ENCODE measurements at places on chromosomes 7 and 10.
A peak's percentile ranks its signal among the peaks of the same experiment; 100 is the strongest.

- DNase-seq: no peak
Observed at GRCh38 chr7:1349351-1349761, 109.9 kb downstream of the MICALL2 start.

- DNase-seq: no peak
Observed at GRCh38 chr7:15326044-15326644, 235.7 kb downstream of the AGMO start.

DNA sequence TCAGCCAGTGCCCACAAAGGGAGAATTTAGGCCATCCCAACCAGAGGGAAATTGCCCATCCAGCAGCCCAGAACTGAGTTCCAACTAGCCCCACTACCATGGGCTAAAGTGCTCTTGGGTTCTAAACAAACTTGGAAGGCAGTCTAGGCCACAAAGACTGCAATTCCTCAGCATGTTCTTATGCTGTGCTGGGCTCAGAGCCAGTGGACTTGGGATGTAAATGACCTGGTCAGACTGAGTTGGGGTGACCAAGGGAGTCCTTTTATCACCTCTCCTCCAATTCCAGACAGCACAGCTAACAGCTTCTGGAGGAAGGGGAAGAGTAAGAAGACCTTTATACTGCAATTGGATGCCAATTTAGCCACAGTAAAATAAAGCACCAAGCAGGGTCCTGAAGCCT lies 607.2 kb upstream of the KCND2 start:
- DNase-seq: no peak

- no peak for DNase-seq
Observed at GRCh38 chr7:117844678-117845077, 28.6 kb downstream of the CTTNBP2 start.

DNA sequence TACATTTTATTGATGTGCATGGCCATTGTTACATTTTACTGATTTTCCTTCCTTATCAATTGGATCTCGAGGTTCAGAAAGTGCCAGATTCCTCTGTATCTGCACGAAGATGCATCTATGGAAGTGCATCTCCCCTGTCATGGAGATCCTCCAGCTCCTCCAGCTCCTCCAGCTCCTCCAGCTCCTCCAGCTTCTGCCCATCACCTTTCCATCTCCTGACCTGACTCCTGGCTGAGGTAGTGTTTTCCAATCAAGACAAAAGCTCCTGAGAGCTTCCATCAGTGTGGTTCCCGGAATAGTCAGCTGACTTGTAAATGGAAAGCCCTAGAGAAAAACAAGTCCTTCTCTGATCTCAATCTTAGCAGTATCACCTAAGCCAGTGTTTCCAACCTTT lies 90.8 kb upstream of the KLF6 start:
- no peak for DNase-seq

DNA sequence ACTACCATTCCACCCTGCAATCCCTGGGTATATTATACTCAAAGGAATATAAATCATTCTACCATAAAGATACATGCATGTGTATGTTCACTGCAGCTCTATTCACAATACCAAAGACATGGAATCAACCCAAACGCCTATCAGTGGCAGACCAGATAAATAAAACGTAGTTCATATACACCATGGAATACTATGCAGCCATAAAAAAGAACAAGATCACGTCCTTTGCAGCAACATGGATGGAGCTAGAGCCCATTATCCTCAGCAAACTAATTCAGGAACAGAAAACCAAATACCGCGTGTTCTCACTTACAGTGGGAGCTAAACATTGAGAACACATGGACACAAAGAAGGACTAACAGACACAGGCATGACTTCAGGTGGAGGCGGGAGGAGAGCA lies 138.3 kb downstream of the DYNC2I1 start:
- DNase-seq: no peak

DNA sequence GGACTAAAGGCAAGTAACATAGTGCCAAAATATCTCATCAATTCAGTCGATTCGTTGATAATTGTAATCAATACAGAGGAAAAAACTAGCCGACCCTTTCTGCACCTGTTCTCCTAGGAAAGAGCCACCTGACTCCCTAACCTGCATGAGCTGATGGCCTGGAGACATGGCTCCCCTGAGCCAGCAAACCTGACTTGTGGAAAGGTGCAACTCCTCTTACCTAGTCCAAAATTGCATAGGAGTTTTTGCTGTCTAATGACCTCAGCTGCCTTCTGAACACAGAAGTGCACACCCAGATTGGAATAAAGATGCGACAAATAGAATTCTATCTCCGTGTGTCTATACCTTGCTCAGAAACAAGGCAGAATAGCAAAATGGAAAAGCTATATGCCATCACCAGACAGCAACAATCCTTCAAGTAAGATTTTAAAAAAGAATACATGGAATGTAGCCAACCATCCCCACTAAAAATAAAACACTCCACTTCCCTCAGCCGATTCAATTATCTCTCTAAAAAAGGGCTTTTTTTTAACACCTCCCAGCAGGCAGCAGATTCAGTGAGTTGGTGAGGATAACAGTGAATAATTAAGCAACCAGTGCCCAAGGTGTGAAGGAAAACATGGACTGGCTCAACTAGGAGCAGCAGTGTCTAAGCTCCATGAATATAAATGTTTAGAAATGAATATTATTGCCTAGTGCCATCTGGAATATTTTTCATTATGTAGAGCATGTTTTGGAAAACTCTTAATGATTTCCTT lies 26.6 kb upstream of the LMTK2 start:
- no peak for DNase-seq

DNA sequence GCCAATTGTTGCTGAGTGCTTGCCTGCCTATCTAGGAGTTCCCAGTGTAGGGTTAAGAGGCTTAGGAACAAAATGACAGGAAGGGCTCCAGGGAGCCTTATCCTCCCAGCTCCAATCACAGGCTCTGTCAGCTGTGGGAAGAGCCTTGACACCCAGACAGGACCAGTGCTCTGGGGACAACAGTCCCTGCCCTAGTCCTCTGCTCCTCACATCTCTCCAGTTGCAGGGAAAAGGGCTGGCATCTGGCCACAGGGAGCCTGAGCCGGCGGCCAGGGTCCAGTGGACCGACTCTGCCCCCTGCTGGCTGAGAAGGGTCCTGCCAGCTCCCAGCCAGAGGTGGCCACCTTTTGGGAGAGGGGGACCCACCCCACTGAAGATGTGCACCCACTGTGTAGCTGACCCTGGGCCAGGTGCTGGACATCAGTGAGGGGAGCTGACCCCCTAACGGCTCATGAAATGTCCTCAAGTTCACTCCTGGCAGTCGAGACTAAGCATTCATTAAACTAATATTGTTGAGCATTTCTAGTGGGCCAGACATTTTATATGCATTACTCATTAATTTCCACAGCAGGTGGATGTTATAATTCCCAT lies 17.6 kb downstream of the DNAJB12 start:
- peak; percentile 58 for DNase-seq

GRCh38 chr7:42055171-42055570 lies 181.8 kb downstream of the GLI3 start:
- no peak for DNase-seq

- no peak for DNase-seq
Observed at GRCh38 chr10:77139252-77140160, 498.1 kb downstream of the KCNMA1 start.

GRCh38 chr10:80457554-80458262 lies 3.6 kb downstream of the TSPAN14 start:
- DNase-seq: no peak

DNA sequence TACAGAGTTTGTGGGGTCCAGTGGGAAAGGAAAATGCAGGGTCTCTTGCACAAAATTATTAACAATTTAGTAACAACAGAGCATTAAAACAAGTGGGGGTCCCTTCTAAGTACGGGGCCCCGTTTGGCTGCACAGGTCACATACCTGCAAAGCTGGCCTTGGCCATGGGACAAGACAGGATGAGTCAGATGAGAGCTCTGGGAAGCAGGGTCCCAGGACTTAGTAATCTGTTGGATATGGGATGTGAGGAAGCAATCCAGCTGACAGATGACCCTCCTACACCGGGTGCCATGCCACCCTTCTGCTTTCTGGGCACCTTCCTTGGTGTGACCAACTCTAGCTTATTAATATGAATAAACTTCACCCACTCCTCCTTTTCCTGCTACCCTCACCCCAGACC lies 3.2 kb upstream of the DUSP5 start:
- no peak for DNase-seq

- DNase-seq: no peak
Observed at GRCh38 chr10:132925071-132925561, 17.3 kb downstream of the CFAP46 start.

GRCh38 chr10:71243756-71244395 lies 31.5 kb downstream of the UNC5B start:
- no peak for DNase-seq

- DNase-seq: no peak
Observed at GRCh38 chr10:97006364-97006763, 174.3 kb downstream of the LCOR start.

DNA sequence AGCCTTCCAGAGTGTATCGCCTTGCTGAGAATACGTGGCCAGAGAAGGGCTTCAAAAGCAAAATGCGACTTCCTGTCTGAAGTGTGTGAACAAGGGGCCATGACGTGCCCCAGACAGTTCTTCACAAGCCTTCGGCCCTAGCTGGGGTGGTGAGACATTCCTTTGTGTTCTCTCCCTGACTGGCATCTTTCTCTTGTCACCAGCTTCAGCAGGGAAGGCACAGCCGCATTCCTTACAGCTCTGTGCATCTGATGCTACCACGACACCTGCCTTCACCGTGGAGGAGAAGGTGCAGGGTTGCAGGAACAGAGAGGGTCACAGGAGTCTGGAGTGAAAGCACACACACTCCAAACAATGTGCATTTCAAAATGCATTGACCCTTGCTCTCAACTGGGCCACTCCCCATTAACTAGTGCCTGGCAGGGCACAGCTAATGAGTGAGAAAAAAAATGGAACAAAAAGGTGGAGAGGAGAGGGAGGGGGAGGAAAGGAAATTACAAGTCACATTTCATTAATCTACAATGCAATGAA lies 93.4 kb downstream of the GPR26 start:
- no peak for DNase-seq

Measured in stimulated activated CD4-positive, alpha-beta T cell treated with anti-CD3 and anti-CD28 coated beads, Interleukin-1b, Interleukin-23, amount 100 ng/mL, for 4 hours (primary cell).